Breast epithelium (tissue), 4 donors: ENCODE measurements at places on chromosomes 5 and 9. TPM values are rescaled to one million over a fixed set of nuclear protein-coding genes. Genes with fewer than 3 reads are reported as not detected.

- H3K4me1 ChIP-seq, result no peaks in the 10 kb centered on the region
- no peaks in the 10 kb centered on the region for H3K36me3 ChIP-seq
Measured at GRCh38 chr9:101711330-101711941, 27.0 kb downstream of the GRIN3A start.

DNA sequence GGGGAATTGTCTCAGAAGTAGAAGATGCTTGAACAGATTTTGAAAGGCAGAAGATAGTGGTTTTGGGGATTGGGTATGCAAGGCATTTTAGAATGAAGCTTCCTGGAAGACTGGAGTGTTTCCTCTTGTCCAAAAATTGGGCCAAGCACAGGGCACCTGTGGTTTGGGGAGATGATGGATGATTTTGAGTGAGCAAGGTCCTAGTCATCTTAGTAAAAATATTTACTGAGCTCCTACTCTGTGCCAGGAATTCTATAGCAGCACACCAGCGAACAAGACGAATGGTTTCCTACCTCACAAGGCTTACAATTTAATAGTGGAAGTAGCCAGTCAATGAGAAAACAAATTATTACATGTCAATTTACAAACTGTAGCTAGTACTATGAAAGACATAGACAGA is 484.4 kb upstream of the KIF2A start:
- no peak for DNase-seq
- no peak overlapping the region for H3K4me3 ChIP-seq
- H3K27me3 ChIP-seq, result no peaks in the 10 kb centered on the region
- no peaks in the 10 kb centered on the region for H3K4me1 ChIP-seq

DNA sequence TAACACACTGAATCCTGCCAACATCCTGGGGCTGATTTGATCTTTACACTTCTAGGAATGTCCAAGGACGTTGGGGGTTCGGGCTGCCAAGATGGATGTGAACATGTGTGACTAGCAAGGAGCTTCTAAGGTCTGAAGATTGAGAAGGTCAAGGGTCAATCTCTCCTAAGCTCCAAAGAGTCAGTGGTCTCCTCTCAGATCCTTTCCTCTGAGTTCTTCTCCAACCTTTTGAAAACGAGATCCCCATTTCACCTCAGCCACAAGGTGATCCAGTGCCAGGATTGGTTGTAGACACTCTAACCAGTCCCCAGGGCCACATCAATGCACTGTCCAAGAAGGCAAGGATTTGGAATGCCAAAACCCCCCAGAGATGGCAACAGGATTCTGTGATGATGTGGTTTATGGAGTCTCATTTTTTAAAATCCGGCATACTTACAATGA is 266.8 kb downstream of the NDUFS4 start:
- H3K4me1 ChIP-seq, result no peaks in the 10 kb centered on the region
- no peak for DNase-seq
- no peak overlapping the region for H3K27ac ChIP-seq
- H3K4me3 ChIP-seq, result no peak overlapping the region
- no peaks in the 10 kb centered on the region for H3K27me3 ChIP-seq
- no peaks in the 10 kb centered on the region for H3K36me3 ChIP-seq

DNA sequence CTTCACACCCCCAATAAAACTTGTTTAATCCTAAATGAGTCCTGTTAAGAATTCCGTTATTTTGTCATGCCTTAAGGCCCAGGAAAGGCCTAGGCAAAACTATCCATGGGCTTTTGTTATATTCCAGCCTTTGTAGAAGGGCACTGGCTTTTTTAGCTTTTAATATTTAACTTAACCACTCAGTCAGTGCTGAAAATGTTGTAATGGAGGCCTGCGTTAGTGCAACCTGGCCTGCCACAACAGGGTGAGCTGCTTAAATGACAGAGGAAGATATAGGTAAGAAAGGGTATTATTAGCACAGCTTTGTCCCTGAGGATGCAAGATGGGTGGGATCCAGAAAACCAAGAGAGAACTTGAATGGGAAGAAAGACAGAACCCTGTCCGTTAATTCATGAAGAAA is 40.2 kb upstream of the PCAT7 start:
- no peaks in the 10 kb centered on the region for H3K4me1 ChIP-seq
- DNase-seq, result no peak
- H3K4me3 ChIP-seq, result no peak overlapping the region
- H3K27ac ChIP-seq, result no peak overlapping the region
- no peaks in the 10 kb centered on the region for H3K27me3 ChIP-seq

FCN2 gene
- 2.0 TPM for total RNA-seq

DOCK2 gene
- total RNA-seq, result 13.4 TPM

F2R gene
- total RNA-seq, result 15.1 TPM

FRMD3 gene
- total RNA-seq, result 14.1 TPM

IFNK gene
- not detected for total RNA-seq
